ENCODE measurements at places on chromosomes 5 and 9.
A peak's percentile ranks its signal among the peaks of the same experiment; 100 is the strongest.

GRCh38 chr5:82821846-82822633, 255.2 kb downstream of the TMEM167A start:
- DNase-seq: peak; percentile 48

- no peak for DNase-seq
These were observed 164.4 kb downstream of the TLR4 start for GRCh38 chr9:117868594-117868993.

DNA sequence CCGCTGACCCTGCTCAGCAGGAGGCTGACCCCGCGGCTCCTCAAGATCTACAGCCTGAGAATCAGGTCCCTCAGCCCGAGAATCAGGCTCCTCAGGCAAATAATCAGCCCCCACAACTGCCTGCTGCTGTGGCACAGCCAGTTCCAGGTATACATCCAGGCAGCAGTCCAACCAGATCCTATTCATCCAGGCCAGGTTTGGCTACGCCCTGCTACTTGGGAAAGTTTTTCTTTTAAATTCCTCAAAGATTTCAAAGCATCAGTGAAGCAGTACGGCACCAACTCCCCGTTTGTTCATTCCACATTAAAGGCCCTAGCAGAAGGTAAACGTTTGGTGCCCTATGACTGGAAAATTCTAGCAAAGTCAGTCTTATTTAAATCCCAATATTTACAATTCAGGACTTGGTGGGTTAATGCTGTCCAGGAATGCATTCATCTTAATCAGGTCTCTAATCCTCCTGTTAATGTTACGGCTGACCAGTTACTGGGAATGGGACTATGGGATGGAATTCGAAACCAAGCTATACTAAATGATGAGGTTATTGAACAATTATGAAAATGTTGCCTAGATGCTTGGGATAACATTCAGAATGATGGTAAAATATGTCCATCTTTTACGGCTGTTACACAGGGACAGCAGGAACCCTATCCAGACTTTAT, 102.3 kb downstream of the SYK start:
- DNase-seq: no peak

DNA sequence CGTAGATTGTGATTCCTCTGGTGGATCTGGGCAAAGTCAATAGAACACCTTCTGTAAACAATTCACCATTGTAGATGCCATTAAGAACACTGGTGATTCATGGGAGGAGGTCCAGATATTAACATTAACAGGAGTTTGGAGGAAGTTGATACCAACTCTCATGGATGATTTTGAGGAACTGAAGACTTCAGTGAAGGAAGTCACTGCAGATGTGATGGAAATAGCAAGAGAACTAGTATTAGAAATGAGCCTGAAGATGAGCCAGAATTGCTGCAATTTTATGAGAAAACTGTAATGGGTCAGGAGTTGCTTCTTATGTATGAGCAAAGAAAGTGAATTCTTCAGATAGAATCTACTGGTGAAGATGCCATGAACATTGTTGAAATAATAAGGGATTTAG, 26.9 kb downstream of the TCERG1 start:
- no peak for DNase-seq

DNA sequence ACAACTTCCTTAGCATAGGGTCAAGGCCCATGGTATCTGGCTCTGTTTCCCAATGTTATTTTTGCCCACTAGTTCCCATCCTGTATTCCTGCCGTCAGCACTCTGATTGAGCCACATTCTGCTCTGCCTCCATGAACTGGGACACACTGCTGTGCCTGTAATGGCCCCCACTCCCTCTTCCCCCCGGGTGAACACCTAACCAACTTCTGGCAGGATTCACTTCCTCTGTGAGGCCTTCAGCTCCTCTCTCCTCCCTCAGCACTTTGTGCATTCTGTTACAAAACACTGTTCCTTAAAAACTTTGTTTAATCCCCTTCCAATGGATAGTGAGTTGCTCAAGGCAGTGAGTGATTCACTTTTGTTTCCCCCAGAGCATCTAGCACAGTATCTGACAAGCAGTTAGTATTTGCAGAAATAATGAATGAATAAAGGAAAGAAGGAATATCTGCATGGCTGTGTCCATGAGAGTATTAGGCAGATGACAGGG, 183.6 kb downstream of the EFNA5 start:
- DNase-seq: no peak

DNA sequence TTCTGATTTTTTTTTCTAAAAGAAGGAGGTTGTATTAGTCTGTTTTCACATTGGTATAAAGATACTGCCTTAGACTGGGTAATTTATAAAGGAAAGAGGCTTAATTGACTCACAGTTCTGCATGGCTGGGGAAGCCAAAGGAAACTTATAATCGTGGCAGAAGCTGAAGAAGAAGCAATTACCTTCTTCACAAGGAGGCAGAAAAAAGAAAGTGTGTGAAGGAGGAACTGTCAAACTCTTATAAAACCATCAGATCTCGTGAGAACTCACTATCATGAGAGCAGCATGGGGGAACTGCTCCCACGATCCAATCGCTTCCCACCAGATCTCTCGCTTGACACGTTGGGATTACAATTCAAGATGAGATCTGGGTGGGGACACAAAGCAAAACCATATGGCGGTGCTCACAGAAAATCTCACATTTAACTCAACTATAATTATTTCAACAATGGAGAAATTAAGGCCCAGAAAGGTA, 27.1 kb downstream of the DPYSL3 start:
- no peak for DNase-seq

DNA sequence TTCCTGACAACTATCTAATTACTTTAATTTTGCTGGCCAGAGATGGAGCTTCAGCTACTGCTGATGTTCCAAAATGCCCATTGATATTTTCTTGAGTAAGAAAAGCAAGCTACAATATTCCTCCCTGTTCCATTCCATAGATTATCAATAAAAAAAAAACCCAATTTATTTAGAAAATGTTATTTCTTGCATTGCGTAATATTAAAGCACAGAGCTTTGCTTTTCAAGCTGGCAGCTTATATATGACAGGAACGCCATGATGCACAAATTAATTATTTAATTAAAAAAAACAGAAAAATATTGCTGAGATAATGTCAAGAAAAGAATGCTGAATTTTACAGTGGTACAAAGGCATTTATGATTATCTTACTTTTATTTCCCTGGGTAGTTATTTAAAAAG, 47.9 kb downstream of the TRPM3 start:
- no peak for DNase-seq
